Activated CD4-positive, CD25-positive, alpha-beta regulatory T cell treated with anti-CD3 and anti-CD28 coated beads, Interleukin-2, amount 50 U/mL, for 16 hours (primary cell): ENCODE measurements at places on chromosomes 2 and 18.

- no peak for DNase-seq
Observed at GRCh38 chr2:38898256-38898655, 8.6 kb downstream of the ARHGEF33 start.

- DNase-seq, result no peak
Observed at GRCh38 chr2:168378960-168379669, 77.0 kb upstream of the CERS6 start.

GRCh38 chr2:182404975-182405561, 21.8 kb downstream of the PDE1A start:
- no peak for DNase-seq

DNA sequence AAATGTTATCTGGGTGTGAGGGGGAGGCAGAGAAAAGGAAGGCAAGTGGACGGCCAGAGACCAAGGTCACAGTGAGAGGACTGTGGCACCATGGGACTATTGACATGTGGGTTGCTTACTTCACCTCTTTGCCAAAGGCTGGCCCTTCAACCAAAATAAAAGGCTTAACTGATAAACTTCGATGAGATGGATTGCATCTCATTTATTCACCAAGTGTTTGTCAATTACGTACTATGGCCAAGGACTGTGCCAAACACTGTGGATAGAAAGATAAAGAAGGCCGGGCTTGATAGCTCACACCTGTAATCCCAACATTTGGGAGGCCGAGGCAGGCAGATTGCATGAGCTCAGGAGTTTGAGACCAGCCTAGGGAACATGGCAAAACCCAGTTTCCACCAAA, 98.7 kb upstream of the CCBE1 start:
- DNase-seq, result no peak

DNA sequence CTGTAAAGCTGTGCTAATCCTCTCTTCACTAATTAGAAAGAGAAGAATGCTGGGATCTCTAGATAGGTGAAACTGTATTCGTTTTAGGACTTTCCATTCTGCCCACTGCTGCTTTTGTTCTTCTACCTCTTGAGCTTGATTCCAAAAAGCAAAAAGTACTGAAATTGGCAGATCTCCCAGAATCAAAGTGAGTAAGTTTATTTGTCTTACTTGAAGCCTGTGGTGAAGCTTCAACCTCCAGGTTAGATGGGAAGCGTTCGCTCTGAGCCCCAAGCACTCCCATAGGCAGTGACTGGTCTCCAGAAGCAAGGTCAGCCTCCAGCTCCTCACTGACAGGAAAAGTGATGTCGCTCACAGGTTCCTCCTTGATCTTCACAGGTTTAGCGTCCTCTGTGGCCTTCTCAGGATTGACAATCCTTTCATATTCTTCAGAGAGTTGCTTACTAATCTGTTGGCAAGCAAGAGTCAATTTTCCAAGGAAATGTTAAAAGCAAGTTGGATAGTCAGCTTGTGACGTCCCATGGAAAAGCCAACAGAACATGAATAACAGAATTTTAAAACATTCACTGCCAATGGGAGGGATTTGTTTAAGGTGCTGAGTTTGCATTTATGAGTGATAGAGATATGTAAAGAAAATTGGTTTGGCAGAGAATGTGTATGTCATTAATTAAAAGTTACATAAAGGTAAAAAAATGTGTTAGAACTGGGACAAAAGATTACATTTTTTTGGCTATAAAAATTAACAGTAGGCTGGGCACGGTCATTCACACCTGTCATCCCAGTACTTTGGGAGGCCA, 8.1 kb downstream of the SUPT7L start:
- no peak for DNase-seq

DNA sequence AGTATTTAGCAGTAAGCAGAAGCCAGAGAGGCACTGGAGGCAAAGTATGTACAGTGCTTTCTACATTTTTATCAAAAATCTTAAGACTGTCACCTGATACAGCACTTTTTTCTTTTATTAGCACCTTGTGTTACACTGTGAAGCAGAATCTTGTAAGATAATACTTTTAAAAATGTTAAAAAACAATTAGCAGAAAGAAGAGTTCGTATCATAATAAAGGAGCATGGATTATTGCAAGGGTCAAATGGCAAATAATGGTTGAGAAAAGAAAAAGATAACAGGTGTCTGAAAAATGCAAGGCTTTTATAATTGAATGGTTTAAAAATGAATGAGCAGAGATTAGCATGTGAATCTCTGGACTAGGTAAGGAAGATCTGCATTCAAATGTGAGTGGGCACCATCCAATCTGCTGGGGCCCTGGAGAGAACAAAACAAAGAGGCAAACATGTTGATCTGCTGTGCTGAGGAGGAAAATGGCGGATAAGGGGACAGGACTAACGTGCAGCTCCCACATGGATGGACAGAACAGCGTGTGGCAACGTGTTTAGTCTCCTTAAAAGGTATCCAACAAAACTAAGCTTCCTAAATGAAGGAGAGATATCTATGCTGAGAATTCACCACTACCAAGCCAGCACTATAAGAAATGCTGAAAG, 9.5 kb downstream of the CEBPZOS start:
- no peak for DNase-seq

- no peak for DNase-seq
Observed at GRCh38 chr18:31636387-31636786, 44.7 kb downstream of the TTR start.

- no peak for DNase-seq
Observed at GRCh38 chr2:240983996-240984498, 14.4 kb upstream of the SNED1 start.

DNA sequence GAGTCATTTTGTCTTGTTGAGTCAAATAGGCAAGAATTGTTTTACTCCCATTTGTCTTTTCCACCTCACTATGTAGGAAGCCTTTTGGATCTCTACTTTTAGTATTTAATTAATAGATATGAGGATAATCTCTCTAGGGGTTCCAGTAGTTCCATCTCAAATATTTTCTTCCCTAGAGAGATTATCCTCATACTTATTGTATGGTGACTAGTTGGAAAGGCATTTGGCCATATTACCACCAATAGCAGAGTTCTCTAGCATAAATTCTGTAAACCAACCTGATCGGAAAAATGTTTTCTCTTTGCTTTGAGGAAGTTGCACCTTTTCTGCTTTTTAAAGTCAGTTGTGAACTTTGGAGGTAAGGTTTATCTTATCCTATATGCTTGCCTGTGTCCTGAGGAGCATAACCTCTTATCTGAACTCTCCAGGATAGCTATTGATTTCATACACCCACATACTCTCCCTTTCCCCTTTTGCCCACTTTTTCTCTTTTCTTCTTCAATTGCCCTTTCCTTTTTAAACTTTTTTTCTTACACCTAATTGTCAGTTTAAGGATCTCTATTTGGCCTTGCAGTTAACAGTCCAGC, 100.8 kb downstream of the GALNT1 start:
- no peak for DNase-seq

- DNase-seq, result no peak
Observed at GRCh38 chr2:186687807-186688211, 6.1 kb upstream of the FAM171B start.

DNA sequence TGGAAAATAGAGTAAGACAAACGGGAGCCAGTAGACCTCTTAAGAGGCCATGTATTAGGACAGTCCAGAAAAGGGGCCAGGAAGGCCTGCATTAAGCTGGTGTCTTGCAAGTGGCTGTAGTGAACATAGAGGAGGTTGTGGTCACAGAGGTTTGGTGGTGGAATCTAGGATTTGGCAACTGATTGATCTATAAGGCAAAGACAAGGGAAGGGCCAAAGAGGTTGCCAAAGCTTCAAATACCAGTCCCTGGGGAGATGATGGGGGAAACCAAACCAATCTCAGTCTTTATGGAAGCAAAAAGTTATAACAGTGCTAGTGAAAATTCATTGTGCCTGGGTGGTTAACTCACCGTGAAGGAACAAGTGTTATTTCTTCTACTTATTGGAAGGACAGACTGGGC, 28.7 kb upstream of the RTN4 start:
- no peak for DNase-seq

- DNase-seq, result no peak
Observed at GRCh38 chr18:31648458-31648857, 35.9 kb downstream of the B4GALT6 start.
